ENCODE measurements at places on chromosomes 7 and 10. TPM values are rescaled to one million over a fixed set of nuclear protein-coding genes. Genes with fewer than 3 reads are reported as not detected.

ITIH2 gene
- total RNA-seq, result not detected

WNT16 gene
- total RNA-seq, result not detected

HOGA1 gene
- not detected for total RNA-seq

TMEM236 gene
- 0.06 TPM for total RNA-seq

EGR2 gene
- total RNA-seq, result 5.4 TPM

EIF5AL1 gene
- 0.11 TPM for total RNA-seq

EPHB4 gene
- total RNA-seq, result 8.4 TPM

- no peak for DNase-seq
- H3K4me3 ChIP-seq, result no peak overlapping the region
- H3K27me3 ChIP-seq, result no peaks in the 10 kb centered on the region
- H3K27ac ChIP-seq, result no peak overlapping the region
- no peaks in the 10 kb centered on the region for H3K36me3 ChIP-seq
- H3K4me1 ChIP-seq, result peaks cover 17% of the 10 kb centered on the region
Measured at GRCh38 chr7:50155755-50156154, 62.7 kb upstream of the ZPBP start.

DNA sequence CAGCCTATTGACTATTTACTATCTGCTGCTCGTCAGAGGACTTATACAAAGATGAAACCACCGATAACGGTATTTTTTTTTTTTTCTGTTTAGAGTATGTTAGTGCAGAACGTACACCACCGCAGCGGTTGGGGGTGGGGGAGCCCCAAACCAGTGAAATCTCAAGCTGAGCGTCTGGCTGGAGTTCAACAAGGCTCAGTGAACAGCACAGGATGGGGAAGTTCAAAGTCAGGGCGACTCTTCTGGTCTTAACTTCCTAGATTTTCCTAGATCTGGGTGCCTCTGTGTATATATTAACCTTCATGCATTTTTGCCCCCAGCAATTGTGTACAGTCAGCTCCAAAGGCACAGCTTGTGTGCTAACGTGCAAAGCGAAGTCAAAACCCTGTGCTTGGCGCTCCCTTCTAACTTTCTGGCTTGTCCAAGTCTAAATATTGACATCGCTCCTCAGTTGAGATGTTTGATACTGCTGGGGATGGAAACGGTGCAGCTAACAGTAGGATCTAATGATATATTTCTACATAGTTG lies 1.1 kb downstream of the RHOBTB1 start:
- H3K36me3 ChIP-seq, result no peaks in the 10 kb centered on the region
- no peak overlapping the region for H3K27ac ChIP-seq
- H3K27me3 ChIP-seq, result peaks cover 40% of the 10 kb centered on the region
- peak overlapping the region; percentile 45 for H3K4me3 ChIP-seq

DNA sequence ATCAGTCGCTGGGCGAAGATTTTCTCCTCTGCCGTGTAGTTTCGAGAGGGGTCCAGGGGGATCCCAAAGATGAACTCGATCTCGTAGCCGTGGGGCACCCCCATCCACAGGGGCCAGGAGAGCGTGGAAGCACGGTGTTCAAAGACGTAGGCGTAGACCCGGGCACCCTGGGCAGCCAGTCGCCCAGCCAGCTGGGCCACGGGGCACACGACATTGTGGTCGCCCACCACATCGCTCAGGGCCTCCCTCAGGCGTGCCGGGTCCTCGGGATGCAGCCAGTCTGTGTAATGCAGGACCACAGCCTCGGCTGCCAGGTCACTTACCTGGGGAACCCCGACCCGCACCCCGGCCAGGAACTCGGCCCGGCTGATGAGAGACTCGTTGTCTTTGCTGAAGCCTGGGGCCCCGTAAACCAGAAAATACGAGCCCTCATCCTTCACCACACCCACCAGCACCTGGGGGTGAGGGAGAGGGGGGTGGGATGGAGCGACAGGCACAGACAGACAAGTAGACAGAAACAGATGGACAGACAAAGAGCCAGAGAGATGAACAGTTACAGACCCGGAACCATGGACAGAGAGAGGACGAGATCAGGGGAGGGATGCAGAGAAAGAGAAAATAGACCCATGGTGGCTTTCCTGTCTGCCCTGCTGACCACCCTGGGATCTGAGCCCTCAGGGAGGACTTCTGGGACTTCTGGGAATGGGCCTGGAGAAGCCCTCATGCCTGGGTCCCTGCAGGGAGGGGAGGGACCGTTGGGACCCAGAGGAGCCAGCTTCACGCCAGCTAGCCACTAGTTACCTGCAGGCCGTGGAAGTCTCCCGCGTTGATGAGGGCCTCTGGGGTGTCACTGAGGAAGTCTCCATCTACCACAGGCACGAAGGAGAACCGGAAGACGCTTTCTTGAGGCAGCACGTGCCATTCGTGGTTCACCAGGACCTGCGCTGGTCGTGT lies 3.0 kb downstream of the ACHE start:
- H3K27me3 ChIP-seq, result peaks cover 61% of the 10 kb centered on the region
- no peak for DNase-seq
- H3K4me1 ChIP-seq, result peaks cover 60% of the 10 kb centered on the region

DNA sequence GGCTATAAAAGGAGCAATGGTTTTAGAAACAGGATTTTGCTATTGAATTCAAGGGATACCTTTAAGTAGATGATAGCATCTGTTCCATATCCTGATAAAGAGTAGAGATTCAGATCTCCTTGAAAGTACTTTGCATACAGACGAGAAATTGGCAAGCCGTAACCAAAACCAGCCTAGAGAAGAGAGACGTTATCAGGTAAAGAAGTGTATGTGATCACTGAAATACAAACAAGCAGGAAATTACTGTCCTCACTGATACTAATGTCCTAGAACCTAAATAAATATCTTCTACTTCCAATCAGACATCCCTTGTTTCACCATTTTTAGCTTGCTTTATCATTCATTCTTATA lies 9.4 kb downstream of the PDK4 start:
- H3K27me3 ChIP-seq, result no peaks in the 10 kb centered on the region
- H3K36me3 ChIP-seq, result no peaks in the 10 kb centered on the region
- H3K27ac ChIP-seq, result no peak overlapping the region
- no peaks in the 10 kb centered on the region for H3K4me1 ChIP-seq
- DNase-seq, result no peak

DNA sequence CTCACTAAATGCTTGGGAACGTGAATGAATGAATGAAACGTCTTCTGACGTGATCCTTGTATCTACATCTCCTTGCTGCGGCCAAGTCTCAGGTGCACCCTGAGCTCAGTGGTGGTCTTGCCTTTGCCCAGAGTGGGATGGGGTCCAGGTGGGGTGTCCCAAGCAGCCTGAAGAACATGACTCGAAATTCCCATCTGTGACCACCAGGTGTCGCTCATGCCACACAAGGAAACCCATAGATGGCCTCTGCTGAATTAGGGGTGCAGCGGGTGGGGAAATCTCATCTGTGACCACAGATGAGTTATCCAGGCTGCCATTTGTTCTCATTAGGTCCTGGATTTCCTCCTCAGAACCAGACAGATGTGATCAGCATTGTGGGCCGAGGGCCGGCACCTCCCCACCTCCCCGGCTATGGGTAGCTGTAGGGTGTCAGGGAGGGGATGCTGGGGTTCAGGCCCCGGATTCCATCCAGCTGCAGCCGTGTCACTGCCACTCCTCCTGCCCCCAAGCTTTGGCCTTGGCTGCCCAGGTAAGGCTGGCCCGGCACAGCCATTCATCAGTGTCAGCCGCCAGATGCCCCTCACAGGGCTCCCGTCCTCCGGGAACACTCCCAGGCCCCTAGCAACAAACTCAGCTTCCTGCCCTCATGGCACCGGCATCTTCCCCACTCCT lies 21.0 kb upstream of the GNA12 start:
- no peak overlapping the region for H3K27ac ChIP-seq
- DNase-seq, result peak; percentile 86
- peaks cover 43% of the 10 kb centered on the region for H3K4me1 ChIP-seq
- H3K4me3 ChIP-seq, result no peak overlapping the region

GRCh38 chr7:284762-285722 lies 4.9 kb upstream of the FOXL3 start:
- no peak for DNase-seq
- no peaks in the 10 kb centered on the region for H3K4me1 ChIP-seq
- no peaks in the 10 kb centered on the region for H3K36me3 ChIP-seq
- peaks cover 24% of the 10 kb centered on the region for H3K27me3 ChIP-seq

DNA sequence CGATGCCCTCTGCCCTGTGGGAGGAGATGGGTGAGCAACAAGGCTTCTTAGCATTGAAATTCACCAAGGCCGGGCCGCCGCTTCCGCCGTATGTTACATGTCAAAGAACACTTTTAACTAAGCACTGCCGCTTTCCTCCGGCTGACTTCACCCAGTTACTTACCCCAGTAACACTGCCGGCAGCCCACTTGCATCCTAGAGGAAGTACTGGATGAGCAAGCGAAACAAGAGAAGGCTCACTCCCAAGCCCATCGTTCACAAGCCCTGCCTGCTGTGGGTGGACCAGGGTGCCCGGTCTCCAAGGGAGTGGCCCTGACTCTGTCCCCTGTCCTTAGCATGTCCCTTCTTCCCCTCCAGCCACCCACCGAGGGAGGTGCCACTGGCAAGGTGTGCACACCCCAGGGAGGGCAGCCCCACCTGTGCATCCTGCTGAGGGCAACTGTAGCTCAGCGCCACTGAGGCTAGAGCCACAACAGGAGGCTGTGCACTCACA lies 73.1 kb upstream of the EBF3 start:
- no peaks in the 10 kb centered on the region for H3K36me3 ChIP-seq
- no peak overlapping the region for H3K4me3 ChIP-seq
- DNase-seq, result no peak
- H3K27me3 ChIP-seq, result peaks cover 5% of the 10 kb centered on the region
- no peaks in the 10 kb centered on the region for H3K4me1 ChIP-seq
- H3K27ac ChIP-seq, result no peak overlapping the region

DNA sequence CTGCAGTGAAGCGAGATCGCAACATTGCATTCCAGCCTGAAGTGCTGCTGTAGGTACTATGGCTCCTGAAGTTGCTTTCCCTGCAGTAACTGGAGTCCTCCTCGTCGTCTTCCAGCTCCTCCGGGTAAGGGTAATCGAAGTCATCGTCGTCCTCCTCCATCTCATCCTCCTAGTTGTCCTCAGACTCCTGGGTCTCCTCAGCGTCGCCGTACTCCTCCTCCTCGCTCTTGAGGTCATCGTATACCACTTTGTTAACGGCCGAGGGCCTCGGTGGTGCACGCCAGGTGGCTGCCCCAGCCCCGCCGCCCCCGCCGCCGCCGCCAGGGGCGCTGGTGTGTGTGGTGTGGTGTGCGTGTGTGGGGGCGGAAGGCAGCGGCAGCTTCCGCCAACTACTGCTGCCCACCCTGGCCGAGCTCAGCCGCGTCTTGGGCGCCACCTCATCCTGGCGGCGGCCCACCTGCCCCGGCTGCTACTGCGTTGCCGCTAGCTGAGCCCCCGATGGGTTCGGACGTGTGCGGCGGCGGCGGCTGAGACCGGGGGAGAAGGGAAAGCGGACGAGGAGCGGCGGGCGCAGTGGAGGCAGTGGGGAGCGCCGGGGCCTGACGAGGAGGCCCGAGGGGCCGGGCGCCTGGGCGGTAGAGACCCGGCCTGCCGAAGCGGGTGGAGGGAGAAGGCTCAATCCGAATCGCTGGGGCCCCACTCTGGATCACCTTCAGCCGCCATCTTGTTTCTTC lies 11.8 kb upstream of the ACBD5 start:
- no peaks in the 10 kb centered on the region for H3K27me3 ChIP-seq
- H3K4me1 ChIP-seq, result peaks cover 12% of the 10 kb centered on the region
- peak overlapping the region; percentile 58 for H3K4me3 ChIP-seq
- peak overlapping the region; percentile 46 for H3K27ac ChIP-seq
- H3K36me3 ChIP-seq, result no peaks in the 10 kb centered on the region
- peak; percentile 69 for DNase-seq

Data from CD4-positive, alpha-beta T cell (primary cell).